ENCODE measurements at places on chromosomes 12 and 14.

GRCh38 chr12:117580015-117580717 lies 218.7 kb upstream of the NOS1 start:
- no peak for DNase-seq

DNA sequence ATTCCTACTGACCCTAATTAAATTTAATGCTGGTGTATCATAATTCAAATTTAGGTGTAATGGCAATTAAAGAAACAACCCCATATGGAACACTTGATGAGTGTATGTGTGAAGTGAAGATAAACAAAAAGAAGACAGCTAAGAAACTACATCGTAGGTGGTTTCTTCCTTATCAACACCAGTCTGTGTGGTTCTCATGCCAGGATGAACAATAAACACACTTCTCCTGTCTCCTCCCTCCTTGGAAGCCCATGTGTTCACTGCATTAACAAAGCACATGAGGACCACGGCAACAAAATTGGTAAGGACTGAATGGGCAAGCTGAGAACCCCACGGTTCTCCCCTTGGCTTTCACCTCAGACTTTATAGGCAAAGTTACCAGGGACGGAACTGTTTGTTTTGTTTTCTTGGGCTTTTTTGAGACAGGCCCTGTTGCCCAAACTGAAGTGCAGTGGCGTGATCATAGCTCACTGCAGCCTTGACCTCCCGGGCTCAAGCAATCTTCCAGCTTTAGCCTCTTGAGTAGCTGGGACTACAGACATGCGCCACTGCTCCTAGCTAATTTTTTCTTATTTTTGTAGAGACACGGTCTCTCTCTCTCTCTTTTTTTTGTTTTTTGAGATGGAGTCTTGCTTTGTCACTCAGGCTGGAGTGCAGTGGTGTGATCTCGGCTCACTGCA lies 71.0 kb downstream of the TRAFD1 start:
- DNase-seq = no peak

DNA sequence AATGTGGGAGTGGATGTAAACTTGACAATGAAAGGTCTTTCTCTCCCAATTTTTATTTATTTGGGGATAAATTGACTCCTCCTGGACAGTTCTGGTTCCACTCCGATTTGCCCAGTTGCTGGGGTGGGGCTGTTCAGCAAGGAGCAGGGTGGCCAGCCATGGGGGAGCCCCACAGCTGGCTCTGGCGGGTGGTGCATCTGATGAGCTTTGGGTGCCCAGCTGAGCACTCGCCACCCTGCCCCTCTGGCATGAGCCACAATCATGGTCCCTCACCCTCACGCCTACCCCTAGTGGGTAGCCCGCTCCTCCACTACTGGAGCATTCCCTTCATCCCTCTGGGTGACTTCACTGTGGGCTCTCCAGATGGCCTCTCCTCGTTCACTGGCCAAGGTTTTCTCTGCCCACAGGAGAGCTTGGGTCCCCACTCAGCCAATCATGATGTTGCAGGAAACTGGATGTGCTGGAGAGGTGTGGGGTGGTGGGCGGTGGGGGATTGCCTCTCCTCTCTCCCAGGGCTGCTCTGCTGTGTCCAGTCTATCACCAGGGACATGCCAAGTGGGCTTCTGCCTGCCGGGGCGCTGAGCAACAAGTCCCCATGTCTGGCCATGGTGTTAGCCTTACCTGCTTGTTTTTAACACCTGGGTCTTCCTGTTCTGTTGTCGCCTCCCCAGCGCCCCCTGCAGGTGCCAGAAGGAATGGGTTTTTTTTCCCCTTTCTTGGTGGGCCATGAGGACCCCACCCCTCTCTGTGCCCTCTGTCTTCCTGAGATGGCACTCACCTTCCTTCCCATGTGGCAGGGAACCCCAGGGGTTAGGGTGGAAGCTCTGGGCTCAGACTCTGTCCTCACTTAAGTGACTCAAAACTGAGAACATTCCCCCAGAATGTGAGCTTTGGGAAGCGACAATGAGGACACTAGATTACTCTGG lies 3.4 kb downstream of the CYP46A1 start:
- DNase-seq = no peak

- no peak for DNase-seq
These were observed 69.9 kb downstream of the MYRFL start for GRCh38 chr12:69894800-69895383.

GRCh38 chr12:62656591-62657362 lies 190.2 kb downstream of the MON2 start:
- no peak for DNase-seq
